ENCODE measurements at places on chromosomes 16 and 17. TPM values are rescaled to one million over a fixed set of nuclear protein-coding genes. Genes with fewer than 3 reads are reported as not detected.

DNA sequence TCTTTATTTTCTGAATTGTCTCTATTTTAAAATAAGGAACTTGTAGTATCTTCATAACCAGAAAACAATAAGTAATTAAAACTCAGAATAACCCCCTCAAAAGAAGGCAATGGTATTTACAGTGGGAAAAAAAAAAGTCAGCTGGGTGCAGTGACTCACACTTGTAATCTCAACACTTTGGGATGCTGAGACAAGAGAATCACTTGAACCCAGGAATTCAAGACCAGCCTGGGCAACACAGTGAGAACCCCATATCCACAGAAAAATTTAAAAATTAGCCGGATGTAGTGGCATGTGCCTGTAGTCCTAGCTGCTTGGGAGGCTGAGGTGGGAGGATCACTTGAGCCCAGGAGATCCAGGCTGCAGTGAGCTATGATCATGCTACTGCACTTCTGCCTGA is 33.5 kb downstream of the ADAM11 start:
- peaks cover 9% of the 10 kb centered on the region for H3K27me3 ChIP-seq
- H3K4me1 ChIP-seq: peaks cover 6% of the 10 kb centered on the region
- H3K27ac ChIP-seq: no peak overlapping the region
- no peaks in the 10 kb centered on the region for H3K36me3 ChIP-seq
- DNase-seq: peak; percentile 8

GRCh38 chr17:65058593-65058992 is 2.1 kb upstream of the GNA13 start:
- no peak for DNase-seq
- no peaks in the 10 kb centered on the region for H3K27me3 ChIP-seq
- peak overlapping the region; percentile 91 for H3K27ac ChIP-seq

GRCh38 chr17:50057521-50057991 is 1.6 kb downstream of the ITGA3 start:
- no peak for DNase-seq
- no peaks in the 10 kb centered on the region for H3K27me3 ChIP-seq
- no peaks in the 10 kb centered on the region for H3K36me3 ChIP-seq
- H3K4me3 ChIP-seq: peak overlapping the region; percentile 76

IRF8 gene
- total RNA-seq: 5.7 TPM

DNA sequence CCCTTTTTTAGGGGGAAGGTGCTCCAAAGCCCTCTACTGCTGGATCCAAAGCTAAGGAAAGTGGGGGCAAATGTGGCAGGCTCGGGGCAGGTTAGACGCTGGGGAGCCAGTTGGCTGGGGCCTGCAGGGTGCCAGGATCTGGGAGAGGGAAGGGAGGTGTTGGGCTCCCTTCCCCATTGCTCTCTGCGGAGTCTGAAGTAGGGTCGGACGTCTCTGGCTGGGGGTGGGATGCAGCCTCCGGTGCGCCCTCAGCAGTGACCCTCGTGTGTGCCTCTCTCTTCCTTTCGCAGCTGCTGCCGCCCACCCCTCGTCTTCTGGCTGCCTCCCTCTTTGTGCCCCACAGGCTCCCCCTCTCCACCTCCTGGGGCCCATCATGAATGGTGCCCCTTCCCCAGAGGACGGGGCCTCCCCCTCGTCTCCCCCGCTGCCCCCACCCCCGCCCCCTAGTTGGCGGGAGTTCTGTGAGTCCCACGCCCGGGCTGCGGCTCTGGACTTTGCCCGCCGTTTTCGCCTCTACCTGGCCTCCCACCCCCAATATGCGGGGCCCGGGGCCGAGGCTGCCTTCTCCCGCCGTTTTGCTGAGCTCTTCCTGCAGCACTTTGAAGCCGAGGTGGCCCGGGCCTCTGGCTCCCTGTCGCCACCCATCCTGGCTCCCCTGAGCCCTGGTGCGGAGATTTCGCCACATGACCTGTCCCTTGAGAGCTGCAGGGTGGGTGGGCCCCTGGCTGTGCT is 2.2 kb downstream of the SH2B1 start:
- H3K27ac ChIP-seq: no peak overlapping the region
- peaks cover 48% of the 10 kb centered on the region for H3K36me3 ChIP-seq

DNA sequence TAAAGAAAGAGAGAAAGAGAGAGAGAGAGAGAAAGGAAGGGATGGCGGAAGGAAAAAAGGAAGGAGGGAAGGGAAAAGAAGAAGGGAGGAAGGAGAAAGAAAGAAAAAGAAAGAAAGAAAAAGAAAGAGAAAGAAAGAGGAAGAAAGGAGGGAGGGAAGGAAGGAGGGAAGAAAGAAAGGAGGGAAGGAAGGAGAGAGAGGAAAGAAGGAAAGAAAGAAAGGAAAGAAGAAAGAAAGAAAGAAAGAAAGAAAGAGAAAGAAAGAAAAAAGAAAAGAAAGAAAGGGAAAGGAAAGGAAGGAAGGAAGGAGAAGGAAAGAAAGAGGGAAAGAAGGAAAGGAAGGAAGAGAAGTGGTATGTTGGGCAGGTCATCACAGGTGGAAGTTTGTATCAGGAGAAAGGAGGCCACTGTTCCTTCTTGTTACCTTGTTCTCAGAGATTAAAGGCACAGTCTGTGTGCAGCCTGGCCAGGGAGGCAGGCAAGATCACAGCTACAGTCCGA is 19.3 kb downstream of the SLC35G3 start:
- H3K27ac ChIP-seq: no peak overlapping the region
- no peaks in the 10 kb centered on the region for H3K27me3 ChIP-seq
- H3K4me1 ChIP-seq: peaks cover 5% of the 10 kb centered on the region
- no peaks in the 10 kb centered on the region for H3K36me3 ChIP-seq

- peaks cover 10% of the 10 kb centered on the region for H3K4me1 ChIP-seq
- DNase-seq: no peak
- peak overlapping the region; percentile 67 for H3K27ac ChIP-seq
- H3K36me3 ChIP-seq: no peaks in the 10 kb centered on the region
- no peaks in the 10 kb centered on the region for H3K27me3 ChIP-seq
- no peak overlapping the region for H3K4me3 ChIP-seq
These were observed 12.6 kb upstream of the CEP20 start for GRCh38 chr16:15900901-15901500.

DNA sequence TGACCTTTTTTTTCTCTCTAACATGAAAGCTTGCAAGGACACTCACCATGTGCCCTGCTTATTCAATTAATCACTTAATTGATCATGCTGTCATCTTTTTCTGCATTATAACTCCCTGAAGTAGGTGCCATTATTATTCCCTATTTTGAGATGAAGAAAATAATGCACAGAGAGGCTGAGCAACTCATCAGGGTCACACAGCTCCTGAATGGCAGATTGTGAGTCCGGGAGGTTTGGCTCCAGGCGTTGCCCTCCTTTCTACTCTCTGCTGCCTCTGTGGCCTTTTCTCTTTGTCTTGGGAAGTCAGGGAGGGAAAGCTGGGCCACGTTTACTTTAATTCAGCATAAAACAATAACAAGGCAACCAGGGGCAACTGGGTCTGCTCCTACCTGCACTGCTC is 17.2 kb upstream of the N4BP1 start:
- DNase-seq: no peak
- H3K4me1 ChIP-seq: peaks cover 23% of the 10 kb centered on the region
- no peak overlapping the region for H3K4me3 ChIP-seq

DNA sequence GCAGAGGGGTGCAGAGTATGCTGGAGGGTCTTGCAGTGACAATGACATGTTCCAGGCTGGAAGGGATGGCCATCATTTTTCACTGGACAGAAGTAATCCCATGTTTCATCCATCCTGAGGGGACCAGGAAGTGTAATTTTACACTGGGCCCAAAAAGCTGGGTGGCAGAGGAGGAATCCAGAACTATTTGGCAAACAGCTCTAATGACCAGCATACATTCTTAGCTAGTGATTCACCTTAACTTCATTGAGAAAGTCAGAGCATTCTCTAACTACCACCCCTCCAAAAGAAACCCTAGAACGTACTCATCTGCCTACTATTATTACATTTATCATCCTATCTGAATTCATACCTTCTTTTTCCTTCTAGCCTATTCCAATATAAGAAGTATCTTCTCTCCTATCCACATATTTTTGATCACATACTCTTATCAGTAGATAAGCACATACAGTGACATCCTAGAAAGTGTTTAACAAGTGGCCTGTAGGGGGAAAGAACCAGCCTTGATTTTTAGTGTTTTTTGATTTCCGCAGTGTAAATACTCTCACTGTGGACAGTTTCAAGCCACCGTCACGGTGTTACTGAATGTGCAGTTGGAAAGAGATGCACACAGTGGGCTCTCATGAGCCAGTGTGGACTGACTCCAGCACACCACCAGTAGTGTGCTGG is 118.1 kb downstream of the FTO start:
- H3K27ac ChIP-seq: no peak overlapping the region
- no peak for DNase-seq
- H3K4me3 ChIP-seq: no peak overlapping the region
- no peaks in the 10 kb centered on the region for H3K27me3 ChIP-seq

GRCh38 chr17:83013779-83014117 is 65.7 kb upstream of the METRNL start:
- H3K4me3 ChIP-seq: no peak overlapping the region
- no peak overlapping the region for H3K27ac ChIP-seq
- DNase-seq: no peak
- H3K36me3 ChIP-seq: no peaks in the 10 kb centered on the region
- H3K27me3 ChIP-seq: no peaks in the 10 kb centered on the region

GRCh38 chr17:65049085-65049756 is 7.3 kb downstream of the GNA13 start:
- peaks cover 63% of the 10 kb centered on the region for H3K4me1 ChIP-seq
- no peak for DNase-seq
- peaks cover 36% of the 10 kb centered on the region for H3K36me3 ChIP-seq
- H3K27ac ChIP-seq: no peak overlapping the region
- no peak overlapping the region for H3K4me3 ChIP-seq

- H3K27me3 ChIP-seq: peaks cover 10% of the 10 kb centered on the region
- no peaks in the 10 kb centered on the region for H3K4me1 ChIP-seq
- DNase-seq: no peak
- no peaks in the 10 kb centered on the region for H3K36me3 ChIP-seq
- H3K27ac ChIP-seq: no peak overlapping the region
These were observed 7.1 kb downstream of the TMEM114 start for GRCh38 chr16:8583199-8583598.

PDIA2 gene
- not detected for total RNA-seq

- DNase-seq: peak; percentile 24
- H3K4me1 ChIP-seq: no peaks in the 10 kb centered on the region
- no peaks in the 10 kb centered on the region for H3K27me3 ChIP-seq
These were observed 17.2 kb upstream of the ALOX15 start for GRCh38 chr17:4658478-4659305.

- no peak overlapping the region for H3K27ac ChIP-seq
- no peaks in the 10 kb centered on the region for H3K4me1 ChIP-seq
- H3K4me3 ChIP-seq: no peak overlapping the region
- H3K27me3 ChIP-seq: no peaks in the 10 kb centered on the region
- DNase-seq: no peak
- H3K36me3 ChIP-seq: no peaks in the 10 kb centered on the region
These were observed 436.4 kb downstream of the KCNJ18 start for GRCh38 chr17:22128723-22129122.

SGCA gene
- 5.8 TPM for total RNA-seq

TANGO6 gene
- 13.3 TPM for total RNA-seq

KRTAP4-8 gene
- not detected for total RNA-seq

DNA sequence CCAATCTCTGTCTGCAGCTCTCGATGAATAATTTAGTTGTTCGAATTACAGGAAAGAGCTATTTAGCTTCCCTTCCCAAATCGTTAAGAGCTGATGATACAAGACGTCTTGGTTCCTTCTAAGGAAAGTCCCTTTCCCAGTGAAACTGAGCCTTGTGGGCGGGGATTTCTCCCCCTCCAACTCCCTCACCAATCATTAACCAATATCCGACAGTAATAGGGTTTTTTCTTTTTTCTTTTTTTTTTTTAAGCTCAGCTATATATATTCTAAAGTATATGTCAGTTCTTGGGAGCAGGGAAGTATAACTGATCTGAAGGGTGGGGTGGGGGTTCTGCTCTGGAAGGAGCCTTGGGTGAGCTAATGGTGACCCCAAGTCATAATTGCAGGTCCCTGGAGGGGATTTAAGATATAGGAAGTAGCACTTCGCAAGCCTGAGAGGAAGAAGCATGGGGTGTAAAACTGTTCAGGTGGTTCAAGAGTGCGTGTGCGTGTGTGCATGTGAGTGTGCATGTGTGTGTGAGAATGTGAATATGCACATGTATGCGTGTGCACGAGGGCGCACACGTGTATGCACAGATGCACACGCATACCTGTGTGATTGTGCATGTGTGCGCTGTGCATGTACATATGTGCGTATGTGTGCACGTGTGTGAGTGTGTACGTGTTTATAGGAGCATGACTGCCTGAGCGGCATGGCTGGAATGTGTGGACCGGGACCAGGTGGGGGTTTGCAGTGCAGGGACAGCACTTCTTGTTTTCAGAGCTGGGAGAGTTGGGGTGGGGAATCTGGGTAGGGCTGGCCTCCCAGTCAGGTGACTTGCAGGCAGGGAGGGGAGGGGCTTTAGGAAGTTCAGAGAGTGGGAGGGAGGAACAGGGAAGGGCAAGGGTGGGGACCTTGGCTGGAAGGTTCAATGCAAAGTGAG is 42.7 kb downstream of the SOCS3 start:
- H3K27ac ChIP-seq: peak overlapping the region; percentile 90
- H3K36me3 ChIP-seq: no peaks in the 10 kb centered on the region
- no peak overlapping the region for H3K4me3 ChIP-seq
- no peaks in the 10 kb centered on the region for H3K27me3 ChIP-seq
- H3K4me1 ChIP-seq: peaks cover 47% of the 10 kb centered on the region
- no peak for DNase-seq

DNA sequence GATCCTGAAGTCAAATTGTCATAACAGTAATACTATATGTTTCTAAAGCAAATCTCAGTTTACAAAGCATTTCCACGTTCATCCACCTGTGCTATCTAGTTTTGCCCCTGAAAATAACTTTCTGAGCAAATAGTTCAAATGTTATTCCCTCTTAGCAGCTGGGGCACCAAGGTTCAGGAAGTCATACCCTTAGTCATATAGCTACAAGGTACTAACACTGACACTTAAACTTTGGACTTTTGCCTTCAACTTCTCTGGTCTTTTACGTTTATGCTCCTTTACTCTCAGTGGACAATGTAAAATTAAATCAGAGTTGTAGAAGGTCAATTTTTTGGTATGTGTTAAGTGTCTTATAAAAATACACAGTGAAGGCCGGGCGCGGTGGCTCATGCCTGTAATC is 33.0 kb downstream of the COX11 start:
- no peak overlapping the region for H3K4me3 ChIP-seq
- H3K27me3 ChIP-seq: no peaks in the 10 kb centered on the region
- H3K4me1 ChIP-seq: no peaks in the 10 kb centered on the region
- peaks cover 44% of the 10 kb centered on the region for H3K36me3 ChIP-seq
- no peak for DNase-seq

SPHK1 gene
- total RNA-seq: 10.5 TPM

TEX19 gene
- not detected for total RNA-seq

GRCh38 chr17:43679911-43680310 is 18.2 kb upstream of the MEOX1 start:
- DNase-seq: no peak
- H3K27ac ChIP-seq: no peak overlapping the region
- H3K36me3 ChIP-seq: no peaks in the 10 kb centered on the region
- H3K4me1 ChIP-seq: peaks cover 27% of the 10 kb centered on the region
- no peaks in the 10 kb centered on the region for H3K27me3 ChIP-seq

DNA sequence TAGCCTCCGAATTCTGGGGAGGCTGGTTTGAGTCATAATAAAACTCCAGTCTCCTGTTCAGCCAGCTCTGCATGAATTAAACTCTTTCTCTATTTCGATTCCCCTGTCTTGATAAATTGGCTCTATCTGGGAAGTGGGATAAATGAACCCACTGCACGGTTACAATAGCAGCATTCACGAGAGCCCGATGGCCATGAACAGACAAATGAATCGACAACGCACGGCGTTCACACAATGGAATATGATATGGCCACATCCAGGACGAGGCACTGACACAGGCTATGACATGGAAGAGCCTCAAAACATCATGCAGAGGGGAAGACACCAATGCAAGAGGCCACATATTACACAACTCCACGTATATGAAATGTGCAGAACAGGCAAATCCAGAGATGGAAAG is 5.6 kb upstream of the CARD14 start:
- no peaks in the 10 kb centered on the region for H3K36me3 ChIP-seq
- no peaks in the 10 kb centered on the region for H3K27me3 ChIP-seq
- no peaks in the 10 kb centered on the region for H3K4me1 ChIP-seq
- H3K4me3 ChIP-seq: no peak overlapping the region
- DNase-seq: no peak
- no peak overlapping the region for H3K27ac ChIP-seq
